ENCODE measurements at places on chromosomes 6 and 20.

DNA sequence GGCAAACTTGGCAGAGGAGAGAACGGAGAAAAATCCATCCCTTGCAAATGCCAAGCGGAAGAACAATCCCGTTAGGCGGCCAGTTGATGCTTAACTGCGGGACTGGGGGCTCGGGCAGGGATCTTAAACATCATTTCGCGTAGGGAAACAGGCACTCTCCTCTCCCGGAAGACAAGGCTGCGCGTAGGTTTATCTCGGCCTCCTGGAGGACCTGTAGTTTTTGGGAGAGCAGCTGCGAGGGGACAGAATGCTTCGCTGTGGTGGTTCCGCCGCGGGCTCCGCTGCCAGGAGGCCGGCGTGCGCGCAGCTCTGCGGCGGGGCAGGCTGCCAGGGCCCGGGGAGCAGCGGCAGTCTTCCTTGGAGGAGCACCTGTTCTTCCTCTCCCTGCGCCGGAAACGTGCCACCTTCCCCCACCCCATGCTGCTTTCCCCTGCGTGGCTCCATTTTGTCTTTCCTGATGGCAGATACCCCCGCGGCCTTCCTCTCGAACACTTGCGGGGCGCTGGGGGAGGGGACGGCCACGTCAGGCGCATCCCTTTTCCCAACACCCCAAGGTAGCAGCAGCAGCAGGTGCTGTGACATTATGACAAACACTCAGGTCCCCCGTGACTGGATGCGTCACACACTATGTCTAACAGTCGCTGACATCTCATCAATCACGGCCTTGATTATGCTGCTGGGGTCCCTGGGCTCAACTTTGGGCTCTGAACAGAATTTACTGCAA lies 230.7 kb upstream of the BTBD3 start:
- no peak for DNase-seq

DNA sequence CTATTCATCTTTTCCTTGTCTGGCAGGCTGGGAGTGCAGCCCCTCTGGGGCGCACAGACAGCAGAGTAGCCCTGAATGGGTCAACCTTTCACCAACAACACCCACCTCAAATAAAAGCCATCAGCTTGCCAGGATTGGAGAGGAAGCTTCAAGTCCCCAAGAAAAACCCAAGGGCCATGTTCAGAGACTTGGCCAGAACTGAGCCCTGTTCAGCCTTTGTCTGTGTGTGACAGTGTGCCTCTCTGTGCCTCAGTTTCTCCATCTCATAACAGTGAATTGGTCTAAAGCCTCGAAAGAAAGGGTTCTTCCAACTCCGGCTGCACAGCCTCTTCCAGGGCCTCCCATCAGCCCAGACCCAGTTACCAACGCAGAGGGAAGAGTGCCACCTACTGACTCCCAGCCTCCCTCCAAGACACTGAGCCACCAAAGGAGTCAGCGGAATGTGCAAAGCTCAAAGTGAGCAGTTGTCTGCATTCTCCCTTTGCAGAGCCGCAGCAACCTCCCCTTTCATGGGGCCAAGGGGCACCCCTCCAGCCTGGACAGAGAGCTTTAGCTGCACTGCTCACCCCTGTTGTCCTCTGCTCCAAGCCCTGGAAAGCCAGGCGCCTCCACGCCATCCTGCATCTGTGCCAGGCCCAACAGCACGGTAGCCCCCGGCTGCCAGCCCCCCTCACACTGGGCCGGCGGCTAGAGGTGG lies 82.7 kb upstream of the TOP1 start:
- DNase-seq: peak; percentile 44

- DNase-seq: no peak
Observed at GRCh38 chr6:125631165-125631564, 118.3 kb upstream of the HEY2 start.

DNA sequence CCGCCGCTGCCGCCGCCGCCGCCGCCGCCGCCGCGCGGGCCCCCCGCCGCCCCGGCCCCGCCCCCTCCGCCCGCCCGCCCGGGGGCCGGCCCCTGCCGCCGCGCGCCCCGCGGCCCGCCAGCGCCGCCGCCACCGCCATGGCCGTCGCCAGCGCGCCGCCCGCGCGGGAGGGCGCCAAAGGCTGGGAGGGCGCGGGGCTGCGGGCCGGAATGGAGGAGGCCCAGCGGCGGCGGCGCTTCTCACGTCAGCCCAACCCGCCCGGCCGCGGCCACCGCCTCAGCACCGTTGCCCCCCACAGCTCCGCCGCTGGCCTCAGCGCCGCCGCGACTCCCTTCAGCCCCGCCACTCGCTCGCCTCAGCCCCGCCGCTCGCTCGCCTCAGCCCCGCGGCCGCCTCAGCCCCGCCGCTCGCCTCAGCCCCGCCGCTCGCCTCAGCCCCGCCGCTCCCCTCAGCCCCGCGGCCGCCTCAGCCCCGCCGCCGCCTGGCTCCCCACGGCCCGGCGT lies 258 bp downstream of the PHF10 start:
- DNase-seq: peak; percentile 13

- no peak for DNase-seq
Observed at GRCh38 chr6:136446579-136447187, 103.5 kb downstream of the MAP7 start.

DNA sequence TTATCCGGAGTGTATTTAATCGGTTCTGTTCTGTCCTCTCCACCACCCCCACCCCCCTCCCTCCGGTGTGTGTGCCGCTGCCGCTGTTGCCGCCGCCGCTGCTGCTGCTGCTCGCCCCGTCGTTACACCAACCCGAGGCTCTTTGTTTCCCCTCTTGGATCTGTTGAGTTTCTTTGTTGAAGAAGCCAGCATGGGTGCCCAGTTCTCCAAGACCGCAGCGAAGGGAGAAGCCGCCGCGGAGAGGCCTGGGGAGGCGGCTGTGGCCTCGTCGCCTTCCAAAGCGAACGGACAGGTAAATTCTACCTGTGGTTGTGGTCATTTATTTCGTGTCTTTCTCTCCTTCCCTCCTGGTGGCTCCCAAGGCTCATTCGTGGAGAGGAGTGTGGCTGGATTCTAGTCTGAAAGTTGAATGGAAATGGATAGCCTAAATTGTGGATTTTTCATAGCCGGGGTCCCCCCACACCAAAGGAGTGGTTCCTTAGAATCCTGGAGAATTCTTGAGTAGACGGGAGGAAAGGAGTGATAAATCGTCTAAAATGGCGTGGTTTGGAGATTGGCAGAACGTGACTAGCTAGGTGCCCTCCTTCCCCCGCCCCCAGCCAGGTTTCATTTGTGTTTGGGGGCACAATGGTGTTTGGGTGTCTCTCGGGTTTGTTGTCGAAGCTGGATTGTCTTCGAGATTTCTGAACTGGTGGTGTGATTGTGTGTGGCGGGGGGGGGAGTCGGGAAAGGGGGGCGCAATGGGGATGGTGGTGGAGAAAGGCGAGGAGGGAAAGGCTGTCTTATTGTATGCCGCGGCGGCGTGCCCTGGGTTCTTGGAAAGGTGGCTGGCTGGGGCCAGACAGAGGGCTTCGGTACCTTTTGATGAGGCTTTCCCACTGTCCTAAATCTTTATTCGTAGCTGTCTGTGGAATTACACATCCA lies 673 bp downstream of the MARCKS start:
- DNase-seq: no peak

DNA sequence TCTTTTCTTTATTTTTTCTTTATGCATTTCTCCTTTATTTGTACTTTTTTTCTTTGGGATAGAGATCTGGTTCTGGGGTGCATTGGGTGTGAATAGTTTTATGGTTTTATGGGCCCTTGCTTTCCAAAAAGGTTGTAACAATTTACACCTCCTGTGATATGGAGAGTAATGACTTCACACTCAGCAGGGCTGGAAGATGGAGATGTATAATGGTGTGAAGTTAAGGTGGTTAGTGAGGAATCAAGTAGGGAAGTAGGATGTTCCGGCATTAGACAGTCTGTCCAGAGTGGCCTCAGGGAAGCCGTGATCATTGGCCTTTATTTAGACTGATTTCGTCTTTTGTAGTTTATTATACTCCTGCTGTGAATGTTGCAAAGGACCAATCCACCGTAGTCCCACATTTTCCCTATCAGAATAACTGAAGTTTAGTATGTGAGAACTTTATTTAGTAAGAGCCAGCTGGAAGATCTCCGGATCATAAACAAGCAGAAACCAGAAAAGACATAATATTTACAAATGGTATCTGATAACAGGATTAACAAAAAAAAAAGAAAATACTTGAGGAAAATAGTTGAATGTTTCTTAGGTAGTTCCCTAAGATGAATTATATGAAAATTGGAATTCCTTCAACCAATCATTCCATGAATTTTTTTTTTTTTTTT lies 255.5 kb downstream of the TBC1D7 start:
- no peak for DNase-seq

DNA sequence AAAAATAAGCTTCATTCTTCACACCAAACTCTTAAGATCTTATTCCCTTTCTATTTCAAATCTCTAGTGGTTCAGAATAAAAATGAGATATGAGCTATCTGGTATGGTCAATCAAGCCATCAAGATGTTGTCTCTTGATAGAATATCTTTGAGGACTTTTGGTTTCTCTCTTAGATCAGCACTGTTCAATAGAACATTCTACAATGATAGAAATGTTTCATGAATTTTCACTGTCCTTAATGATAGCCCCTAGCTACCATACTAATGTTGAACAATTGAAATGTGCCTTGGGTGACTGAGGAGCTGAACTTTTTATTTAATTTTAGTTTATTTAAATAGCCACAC lies 24.1 kb upstream of the HINT3 start:
- DNase-seq: no peak
